ENCODE measurements at places on chromosomes 5 and 9.

- DNase-seq = no peak
Measured at GRCh38 chr9:2363781-2364180, 257.8 kb upstream of the VLDLR start.

GRCh38 chr5:1908931-1909330 is 26.2 kb upstream of the IRX4 start:
- no peak for DNase-seq

DNA sequence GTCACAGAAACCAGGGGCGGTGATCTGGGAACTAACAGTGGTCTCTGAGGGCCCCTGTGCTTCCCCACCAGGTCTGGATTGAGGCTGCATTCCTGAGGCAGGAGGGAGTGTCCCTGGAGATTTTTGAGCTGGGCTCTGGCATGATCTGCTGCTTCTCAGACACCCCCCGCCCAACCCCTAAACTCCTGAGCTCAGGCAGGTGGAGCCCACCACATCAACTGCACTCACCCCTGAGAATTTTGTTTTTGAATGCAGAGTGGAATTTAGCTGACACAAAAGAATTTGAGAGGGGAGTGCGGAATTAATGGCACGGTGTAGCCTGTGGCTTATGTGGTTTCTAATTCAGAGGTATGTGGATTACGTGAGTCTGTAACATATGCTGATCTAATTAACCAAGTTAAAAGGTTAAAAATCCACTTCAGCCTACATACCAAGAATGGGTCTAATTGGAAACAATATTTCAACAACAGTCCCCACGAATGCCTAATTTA is 23.9 kb upstream of the CTSL start:
- no peak for DNase-seq

DNA sequence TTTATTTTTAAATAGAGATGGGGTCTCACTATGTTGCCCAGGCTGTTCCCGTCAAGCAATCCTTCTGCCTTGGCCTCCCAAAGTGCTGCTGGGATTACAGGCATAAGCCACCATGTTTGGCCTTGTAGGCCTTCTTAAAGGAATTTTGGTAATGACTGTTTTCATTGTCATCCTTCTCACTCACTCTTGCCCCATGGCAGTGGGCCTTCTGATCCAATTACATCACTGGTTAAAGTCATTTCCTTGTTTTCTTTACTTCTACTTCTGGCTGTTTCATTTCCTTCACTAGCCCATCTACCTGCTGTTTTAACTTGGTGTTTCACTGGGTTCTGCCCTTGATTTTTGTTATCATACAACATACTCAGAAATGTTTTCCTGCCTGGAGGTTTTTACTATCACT is 20.1 kb upstream of the NIM1K start:
- DNase-seq = no peak

GRCh38 chr9:123372766-123373446 is 16.9 kb downstream of the CRB2 start:
- DNase-seq = no peak

DNA sequence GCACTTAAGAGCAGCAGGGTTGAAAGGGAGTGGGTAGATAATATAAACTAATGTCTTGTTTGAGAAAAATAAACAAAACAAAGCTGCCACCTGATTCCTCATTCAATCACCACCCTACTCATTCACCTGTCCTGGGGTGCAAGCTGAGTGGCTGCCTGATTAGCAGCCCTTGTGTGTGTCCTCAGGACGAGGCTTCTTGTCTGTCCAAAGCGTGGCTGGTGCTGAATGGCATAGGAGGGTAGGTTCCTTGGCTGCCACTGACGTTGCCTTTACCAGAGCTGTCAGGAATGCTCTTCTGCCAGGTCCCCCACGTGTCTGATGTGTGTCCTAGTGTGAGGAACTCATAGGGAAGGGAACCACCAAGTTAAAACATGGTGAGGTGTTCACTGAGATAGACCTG is 146.6 kb upstream of the SLC24A2 start:
- DNase-seq = no peak

DNA sequence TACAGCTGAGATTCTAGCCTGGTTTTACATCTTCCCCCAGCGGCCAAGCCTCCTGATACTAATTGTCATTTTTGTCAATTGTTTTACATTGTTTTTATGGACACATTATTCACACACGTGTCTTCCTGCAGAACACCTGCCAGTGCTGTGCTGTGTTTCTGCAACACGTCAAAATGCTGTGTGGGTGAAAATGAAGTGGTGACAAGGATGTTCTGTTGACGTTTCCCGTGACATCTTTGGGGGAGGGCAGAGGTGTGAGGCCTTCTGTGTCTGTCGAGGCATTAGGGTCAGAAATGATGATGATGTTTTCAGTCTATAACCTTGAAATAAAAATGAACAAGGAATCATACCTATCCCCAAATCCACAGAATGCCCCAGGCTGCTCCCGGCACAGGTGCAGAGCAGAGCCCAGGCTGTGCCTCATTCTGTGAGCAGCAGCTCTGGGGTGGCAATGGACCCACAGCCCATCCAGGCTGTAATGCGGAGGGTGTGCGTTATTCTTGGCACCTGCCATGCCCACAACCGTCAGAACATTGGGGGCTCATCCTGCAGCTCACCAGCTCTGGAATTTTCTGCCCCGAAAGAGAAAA is 23.6 kb upstream of the CEP72 start:
- DNase-seq = no peak

DNA sequence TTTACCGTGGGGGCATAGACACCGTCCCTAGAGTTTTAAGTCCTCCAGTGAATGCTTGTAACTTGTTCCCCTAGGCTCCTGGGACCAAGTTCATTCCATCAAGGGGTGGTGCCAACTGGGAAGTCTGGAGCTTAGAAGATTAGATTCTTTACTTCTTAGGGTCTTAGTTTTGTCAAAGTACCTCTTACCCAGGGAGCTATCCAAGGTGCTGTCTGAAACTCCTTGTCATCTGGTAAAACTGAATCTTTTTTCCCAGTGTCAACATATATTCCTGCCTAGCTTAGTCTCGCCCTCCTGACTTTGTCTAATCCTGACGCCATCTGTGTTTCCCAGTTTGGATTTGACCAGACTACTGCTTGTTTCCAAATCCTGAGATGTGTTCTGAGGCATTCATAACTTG is 41.6 kb downstream of the MAMDC2 start:
- no peak for DNase-seq

DNA sequence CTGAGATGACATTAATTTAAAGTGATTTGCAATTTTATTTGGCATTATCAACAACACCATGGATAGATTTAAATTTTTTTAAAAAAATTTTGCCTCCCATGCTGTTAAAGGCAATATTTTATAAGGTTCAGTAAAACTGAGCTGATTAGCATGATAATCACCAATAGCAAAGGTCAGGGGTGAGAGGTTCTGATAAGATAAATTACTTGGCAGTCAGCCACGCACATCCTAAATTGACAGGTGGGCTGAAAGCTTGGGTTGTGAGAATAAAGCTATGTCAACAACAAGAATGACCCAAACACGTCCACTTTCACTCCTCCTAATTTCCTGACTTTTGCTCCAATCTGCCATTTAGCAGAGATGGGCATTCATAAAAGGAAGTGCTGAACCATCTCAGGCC is 127.1 kb downstream of the LHFPL2 start:
- no peak for DNase-seq

DNA sequence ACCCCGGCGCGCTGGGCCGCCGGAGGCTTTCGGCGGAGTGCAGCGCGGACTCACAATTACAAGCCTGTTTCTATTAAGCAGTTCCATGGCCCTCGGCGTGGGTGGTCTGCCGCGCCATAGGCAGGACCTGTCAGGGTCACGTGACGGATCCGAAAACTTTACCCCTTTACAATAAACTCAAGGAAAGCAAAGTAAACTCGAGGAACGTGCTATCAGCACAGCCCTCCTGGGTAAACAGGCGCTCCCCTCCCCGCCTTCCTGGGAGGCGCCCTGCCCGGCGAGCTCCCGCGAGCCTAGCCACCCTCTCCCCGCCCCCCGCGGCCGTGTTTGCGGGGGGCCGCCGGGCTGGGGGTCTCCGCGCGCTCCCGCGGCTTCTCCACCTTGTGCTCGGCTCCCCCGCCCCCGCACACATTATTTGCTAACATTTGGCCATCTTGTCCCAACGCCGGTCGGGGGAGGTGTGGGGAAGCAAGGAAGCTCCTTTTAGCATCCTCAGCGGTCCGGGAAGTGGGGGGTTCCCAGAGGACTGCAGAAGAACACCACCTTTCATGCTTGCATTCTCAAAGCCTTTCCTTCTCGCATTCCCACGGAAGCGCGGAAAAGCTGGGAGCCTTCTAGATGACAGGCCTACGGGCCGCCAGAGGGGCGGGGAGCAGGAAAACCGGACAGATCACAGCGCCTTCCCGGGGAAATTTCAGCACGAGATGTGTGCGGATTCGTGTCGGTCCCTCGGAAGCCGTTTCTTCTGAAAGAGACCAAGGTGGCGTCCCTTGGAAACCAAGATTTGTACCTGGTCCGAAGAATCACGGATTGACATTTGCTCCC is at the start of gene PTCH1:
Gene PTCH1, minus strand, starts transcription at position 238 of the 825 bp plus-strand sequence.
- no peak for DNase-seq

DNA sequence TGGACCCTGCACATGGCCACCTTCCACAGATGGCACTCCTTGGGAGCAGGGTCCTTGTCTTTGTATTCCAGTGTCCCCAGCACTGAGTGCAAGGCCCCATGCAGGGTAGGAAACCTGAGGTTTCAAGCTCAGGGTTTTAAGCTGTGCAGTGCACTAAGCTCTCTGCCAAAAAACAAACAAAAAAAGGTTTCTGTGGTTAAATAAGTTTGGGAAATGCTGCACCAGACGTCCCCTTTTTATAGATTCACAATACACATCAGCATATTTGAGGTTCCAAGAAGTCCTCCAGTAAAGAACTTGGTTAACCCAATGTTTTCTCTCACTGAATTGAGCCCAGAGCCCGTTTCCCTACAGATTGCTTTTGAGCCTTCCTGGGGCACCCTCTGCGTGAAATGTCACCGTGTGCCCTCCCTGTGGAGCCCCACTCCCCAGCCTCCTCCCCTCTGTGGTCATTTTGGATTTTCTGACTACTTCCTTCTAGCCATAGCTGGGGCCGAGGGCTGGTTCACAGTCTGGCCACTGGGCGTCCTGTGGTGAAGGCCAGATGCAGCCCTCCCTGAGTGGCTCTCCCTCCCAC is 17.1 kb downstream of the DELE1 start:
- no peak for DNase-seq

- no peak for DNase-seq
Measured at GRCh38 chr5:35308421-35308820, 78.1 kb upstream of the PRLR start.

GRCh38 chr9:123584202-123585176 is 228.5 kb downstream of the CRB2 start:
- DNase-seq = no peak

DNA sequence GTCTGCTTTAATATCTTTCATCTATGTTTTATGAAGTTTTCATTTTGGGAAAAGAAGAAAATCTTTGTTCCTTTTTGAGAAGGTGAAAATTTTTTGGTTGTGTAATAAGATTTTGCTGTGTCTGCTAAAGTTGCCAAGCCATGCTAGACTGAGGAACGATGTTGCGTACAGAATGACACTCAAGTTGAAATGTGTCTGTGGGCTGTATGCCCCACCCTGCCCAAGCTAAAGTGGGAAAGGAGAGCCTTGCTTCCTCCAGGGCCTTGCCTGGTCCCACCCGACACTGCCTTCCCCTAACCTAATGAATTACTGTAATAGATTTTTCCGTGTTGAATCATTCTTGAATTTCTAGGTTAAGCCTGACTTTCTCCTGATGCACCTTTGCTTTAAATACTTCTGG is 2.5 kb downstream of the PCAT7 start:
- no peak for DNase-seq

- DNase-seq = no peak
Measured at GRCh38 chr5:54401515-54401914, 54.0 kb upstream of the HSPB3 start.

- peak; percentile 81 for DNase-seq
Measured at GRCh38 chr5:87300744-87301143, 33.1 kb downstream of the RASA1 start.

- DNase-seq = peak; percentile 91
Measured at GRCh38 chr9:70020991-70021571, 22.6 kb upstream of the MAMDC2 start.

DNA sequence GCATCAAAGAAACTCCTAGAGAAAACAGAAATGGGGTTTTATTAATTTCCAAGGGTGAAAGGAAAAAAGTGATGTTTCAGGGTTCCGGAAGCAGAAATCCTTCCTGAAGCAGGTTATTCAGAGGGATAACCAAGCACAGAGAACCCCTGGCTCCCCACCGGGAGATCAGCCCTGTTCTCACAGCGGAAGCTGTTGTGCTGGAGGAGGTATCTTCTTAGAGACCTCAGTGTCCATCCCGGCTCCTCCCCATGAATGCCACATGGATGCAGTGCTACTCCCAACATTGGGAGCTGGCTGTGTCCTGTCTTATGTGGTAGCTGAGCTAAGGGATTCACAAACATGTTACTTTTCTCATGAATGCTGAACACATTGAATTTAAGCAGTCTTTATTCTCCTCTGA is 80.9 kb upstream of the IRX2 start:
- DNase-seq = no peak

DNA sequence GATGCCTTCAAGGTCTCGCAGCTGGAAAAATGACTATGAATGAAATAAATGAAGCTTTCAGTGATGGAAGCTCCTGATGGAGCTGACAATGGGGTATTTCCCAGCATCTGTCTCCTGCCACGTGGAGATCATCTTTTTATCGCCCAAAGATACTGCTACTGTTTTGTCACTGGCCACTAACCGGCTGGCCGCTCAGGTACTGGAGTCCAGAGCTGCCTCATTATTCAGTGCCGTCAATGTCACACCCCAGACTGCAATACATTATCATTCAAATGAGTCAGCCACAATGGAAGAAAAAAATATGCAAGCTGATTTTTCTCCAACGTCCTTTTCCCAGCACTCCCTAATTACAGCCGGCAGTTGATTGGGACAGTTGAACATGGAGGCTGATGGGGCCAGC is 280.4 kb downstream of the ZSWIM6 start:
- no peak for DNase-seq

GRCh38 chr5:15376803-15377202 is 123.2 kb upstream of the FBXL7 start:
- DNase-seq = no peak

DNA sequence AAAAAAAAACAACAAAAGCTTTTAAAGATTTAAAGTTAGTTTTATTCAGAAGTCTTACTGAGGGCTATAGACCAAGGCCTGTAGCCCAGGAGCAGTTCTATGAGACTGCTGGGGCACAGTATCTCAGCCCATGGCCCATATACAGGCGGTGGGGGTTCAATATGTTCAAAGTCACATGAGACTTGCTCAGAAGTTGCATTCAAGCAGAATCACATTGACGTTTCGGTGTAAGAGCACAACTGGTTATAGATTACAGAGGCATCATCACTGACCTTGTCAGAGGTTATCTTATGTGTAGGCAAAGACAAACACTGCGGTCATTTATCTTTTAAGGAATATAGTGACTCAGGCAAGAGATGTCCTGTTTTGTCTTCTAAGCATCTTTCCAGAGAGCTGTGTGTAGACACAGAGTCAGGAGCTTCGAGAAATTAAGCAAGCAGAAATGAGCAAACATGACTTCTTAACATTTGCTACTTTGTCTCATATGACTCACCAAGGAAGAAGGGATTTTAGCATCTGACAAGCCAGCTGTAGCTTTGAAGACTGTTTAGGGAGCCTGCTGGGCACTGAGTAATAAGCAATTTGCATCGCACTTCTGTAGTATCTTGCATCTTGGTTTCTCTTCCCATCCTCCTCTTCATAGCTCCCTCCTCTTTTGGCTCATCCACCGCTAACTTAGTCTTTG is 12.9 kb upstream of the F2RL1 start:
- DNase-seq = peak; percentile 98
